Muscle of leg (tissue), 16 donors: ENCODE measurements at places on chromosomes 7 and 10. TPM values are rescaled to one million over a fixed set of nuclear protein-coding genes. Genes with fewer than 3 reads are reported as not detected.

GRCh38 chr10:123637326-123637880, 28.8 kb upstream of the GPR26 start:
- DNase-seq = no peak

DNA sequence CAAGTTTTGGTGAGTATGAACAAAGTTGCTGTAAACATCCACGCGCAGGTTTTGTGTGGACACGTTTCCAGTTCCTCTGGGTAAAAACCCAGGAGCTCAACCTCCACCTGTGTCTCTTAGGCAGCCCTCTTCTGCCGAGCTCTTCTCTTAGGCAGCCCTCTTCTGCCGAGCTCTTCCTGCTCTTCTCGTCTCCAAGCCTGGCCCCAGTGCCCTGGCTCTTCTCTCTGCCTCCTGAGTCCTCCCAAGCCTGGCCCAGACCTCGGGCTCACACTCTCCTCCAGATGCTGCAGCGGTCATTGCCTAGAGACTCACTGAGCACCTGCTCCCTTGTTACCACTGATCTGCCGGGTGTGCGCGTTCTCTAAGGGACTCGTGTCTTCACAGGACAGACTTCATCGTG, 38.7 kb upstream of the BNIP3 start:
- DNase-seq = no peak

DNA sequence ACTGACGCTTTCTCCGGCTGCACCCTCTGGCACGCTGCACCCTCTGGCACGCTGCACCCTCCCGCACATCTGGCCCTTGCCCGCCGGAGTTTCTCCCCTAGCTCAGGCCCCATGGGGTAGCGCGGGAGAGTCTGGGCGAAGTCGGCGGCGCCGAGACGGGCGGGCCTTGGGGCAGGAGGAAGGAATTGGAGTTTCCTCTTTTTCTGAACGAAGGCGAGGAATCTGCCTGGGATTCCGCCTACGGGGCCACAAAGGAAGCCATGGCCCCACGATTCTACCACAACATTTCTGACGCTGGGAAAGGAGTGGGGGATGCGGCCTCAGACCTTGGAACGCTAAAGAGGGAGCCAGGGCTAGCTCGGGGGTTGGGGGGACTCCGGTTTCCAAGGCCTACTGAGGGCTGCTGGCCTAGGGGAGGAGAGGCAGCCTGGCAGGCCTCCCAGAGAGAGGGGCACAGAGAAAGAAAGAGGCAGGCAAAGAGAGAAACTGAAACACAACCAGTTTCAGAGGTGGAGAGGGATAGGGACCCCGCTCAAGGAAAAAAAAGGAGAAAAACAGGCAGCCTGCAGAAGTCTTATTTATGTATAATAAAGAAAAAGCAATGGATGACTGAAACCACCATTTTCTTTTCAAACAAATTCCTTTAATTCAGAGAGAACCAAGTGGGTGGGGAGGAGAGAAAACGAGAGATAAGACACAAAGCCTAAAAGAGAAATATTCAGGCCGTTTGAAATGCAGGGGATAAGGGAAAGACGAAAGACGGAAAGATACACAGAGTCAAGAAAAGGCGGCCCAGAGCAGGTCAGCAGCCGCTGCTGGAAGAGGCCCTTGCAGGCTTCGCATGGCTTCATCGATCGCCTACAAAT, 4.3 kb downstream of the TLX1 start:
- no peak for DNase-seq

- DNase-seq = peak; percentile 57
Measured at GRCh38 chr10:99435986-99436638, 5.7 kb upstream of the GOT1 start.

DNA sequence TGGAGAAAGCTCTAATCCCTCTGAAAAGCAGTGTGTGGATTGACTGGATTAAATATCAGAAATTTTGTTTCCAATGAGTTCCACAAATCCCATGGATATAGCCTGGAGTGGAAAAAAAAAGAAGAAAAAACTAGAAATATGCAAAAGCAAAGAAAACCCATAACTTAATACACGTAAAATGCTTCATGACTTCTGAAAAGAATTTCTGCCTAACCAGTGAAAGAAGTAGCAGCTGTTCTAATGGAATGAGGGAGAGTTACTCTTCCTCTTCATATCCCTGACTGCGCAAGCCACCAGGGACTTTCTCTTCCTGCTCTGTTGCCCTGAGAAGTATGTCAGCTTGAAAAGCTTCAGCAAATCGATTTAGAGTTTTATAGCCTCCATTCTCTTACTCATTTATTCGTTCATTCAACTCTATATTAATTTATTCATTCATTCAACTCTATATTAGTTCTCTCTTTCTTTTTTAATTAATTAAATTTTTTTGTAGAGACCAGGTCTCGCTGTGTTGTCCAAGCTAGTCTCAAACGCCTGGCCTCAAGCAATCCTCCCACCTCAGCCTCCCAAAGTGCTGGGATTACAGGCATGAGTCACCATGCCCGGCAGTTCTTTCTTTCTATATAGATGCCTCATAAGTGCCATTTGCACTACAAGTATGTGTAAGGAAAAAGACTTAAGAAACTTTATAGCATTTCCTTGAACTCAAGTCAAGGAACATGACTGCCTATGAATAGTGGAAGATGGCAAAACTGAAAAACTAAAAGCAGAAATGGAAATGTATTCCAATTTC, 447.3 kb upstream of the NRP1 start:
- DNase-seq = peak; percentile 91

The UBE2D4 gene
- 19.0 TPM for polyA plus RNA-seq

DNA sequence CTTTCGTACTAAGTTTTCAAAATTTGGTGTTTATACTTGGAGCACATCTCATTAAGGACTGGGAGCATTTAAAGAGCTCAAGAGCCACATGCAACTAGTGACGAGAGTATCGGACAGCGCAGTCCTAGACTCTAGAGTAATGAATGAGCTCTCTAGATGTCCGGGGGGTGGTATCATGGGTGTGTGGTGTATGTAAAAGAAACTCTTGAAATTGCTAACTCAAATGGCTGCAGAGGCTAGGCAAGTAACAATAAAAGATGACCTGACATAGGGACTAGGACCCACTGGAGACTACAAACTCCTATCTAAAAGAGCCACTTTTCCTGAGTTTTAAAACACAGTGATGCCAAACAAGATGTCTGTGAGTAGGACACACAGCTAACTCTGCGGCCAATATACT, 14.0 kb downstream of the MYOZ1 start:
- DNase-seq = no peak

The ACADSB gene
- 7.6 TPM for polyA plus RNA-seq

DNA sequence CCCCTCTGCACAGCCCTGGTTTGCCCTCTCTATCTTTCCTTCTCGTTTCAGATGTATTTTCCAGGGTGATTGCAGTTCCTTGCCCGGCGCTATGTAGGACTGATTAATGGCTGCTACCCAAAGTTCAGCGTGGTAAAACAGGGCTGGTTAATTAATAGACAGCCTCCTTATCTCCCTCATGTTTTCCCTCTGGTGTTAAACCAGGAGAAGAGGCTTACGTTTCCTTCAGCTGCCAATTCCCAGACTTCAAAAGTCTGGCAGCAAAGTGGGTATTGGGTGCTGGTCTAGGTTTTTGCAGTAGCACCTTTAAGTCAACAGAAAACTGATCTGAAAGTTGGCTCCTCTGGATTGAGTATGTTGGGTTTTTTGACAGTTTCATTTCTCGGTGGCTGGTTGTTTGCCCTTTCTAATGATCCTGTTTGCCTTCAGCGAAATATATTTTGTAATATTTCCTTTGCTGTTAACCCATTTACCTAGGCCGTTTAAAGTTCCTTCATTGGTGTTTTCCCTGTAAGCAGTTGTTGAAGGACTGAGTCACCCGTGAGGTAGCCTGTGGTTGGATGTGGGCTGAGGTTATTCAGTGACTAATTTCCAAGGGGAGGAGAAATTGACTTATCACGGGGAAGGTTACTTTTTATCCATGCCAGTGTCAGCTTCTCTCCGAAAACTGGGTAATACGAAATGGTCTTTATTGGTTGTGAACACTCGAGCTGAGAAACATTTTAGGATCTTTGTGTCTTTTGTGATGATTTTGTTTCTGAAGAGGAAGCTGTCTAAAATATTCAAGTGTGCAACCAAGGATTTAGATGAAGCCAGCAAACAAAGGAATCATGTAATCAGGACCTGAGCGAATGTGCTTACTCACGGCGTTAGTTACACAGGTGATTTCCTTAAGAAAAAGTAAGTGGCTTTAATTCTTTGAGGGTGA, 257.2 kb downstream of the KIAA1217 start:
- no peak for DNase-seq

The CNTNAP2 gene
- polyA plus RNA-seq = 8.3 TPM

DNA sequence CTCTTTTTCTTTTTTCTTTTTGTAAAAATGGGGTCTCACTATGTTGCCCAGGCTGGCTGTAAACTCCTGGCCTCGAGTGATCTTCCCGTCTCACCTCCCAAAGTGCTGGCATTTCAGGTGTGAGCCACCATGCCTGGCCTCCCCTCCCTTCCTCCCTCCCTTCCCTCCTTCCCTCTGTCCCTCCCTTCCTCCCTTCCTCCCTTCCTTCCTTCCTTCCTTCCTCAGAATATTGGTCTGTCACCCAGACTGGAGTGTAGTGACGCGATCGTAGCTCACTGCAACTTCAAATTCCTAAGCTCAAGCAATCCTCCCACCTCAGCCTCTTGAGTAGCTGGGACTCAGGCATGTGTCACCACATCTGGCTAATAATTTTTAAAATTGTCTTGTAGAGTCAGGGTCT, 8.4 kb downstream of the AGAP3 start:
- no peak for DNase-seq

DNA sequence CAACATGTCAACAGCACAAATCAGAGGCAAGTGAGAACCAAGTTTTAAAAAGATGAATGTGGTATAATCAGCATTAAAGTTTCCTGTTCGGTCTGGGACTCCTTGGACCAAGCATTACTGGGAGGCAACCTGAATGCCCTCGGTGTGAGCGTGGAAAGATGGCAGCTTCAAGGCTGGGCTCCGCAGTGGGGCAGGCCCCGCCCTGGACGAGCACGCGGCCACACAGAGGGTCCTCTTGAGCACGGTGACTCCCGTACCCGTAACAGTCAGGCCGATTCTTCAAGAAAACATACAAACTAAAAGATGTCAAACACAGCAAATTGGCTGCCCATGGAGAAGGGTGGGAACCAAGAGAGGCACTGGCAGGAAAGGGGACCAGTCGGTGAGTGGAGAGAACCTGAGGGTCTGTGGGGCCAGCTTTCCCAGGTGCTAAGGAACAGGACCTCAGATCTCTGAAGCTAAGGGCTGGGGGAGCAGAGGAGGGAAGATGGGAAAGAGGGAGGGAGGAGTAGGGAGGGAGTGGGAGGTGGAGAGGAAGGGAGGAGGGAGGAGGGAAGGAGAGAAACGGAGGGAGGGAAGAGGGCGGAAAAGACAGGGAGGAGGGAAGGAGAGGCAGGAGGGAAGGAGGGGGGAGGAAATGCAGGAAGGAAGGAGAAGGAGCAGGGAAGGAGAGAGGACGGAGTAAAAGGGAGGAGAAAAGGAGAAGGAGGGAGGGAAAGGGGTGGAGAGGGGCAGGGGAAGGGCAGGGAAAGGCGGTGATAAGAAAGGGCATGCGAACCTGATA, 71.2 kb upstream of the FAM20C start:
- DNase-seq = peak; percentile 71

The OPALIN gene
- polyA plus RNA-seq = not detected

- DNase-seq = no peak
Measured at GRCh38 chr10:47320812-47321211, 1.4 kb upstream of the GDF2 start.

- no peak for DNase-seq
Measured at GRCh38 chr7:20513341-20513740, 102.1 kb upstream of the ABCB5 start.

DNA sequence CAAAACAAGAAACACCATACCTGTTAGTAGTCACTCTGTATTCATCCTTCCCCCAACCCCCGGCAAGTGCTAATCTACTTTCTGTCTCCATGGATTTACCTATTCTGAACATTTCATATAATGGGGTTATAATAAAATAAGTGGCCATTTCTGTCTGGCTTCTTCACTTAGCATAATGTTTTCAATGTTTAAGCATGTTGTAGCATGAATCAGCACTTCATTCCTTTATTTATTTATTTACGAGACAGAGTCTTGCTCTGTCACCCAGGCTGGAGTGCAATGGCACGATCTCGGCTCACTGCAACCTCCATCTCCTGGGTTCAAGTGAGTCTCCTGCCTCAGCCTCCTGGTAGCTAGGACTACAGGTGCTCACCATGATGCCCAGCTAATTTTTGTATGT, 69.2 kb downstream of the HIP1 start:
- no peak for DNase-seq

GRCh38 chr7:22601812-22602565, 102.0 kb upstream of the STEAP1B start:
- DNase-seq = peak; percentile 92

The ARHGEF5 gene
- 3.3 TPM for polyA plus RNA-seq

DNA sequence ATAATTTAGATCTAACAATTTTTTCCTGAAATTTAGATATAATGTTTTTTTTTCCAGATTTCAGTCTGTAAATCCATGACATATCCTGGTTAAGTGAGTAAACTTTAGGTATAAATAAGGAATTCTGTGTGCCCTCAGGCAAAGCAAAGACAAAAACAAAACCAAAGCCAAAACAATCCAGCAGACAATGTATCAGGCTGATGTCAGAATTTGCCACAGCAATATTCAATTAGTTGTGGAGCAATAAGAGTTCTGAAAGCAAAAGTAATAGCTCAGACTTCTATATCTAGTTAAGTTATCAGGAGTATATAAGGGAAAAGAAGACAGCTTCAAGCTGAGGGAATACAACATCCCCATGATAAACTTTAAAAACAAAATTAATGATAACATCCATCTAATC, 82.0 kb downstream of the MKX start:
- no peak for DNase-seq

The ADRB1 gene
- polyA plus RNA-seq = 0.20 TPM

DNA sequence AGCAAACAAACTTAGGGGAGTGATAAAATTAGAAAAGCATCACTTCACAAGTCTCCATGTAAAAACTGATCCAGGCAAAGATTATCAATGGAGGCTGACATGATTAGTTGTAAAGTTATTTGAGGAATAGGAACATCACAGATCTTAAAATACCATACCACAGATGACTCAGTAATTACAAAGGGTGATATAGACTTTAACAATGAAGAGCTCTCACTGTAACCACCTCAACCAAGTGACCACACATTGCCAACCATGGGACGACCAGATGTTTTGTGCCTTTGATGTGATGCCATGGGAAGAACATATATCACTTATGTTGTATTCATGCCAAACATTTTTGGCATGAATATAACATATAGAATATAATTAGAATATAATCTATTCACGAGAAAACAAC, 11.7 kb downstream of the AASS start:
- no peak for DNase-seq

GRCh38 chr10:114286921-114287320, 47.9 kb downstream of the VWA2 start:
- DNase-seq = no peak

The RNF133 gene
- not detected for polyA plus RNA-seq

The ZPBP gene
- polyA plus RNA-seq = not detected
